ENCODE measurements at places on chromosomes 2 and 18.

DNA sequence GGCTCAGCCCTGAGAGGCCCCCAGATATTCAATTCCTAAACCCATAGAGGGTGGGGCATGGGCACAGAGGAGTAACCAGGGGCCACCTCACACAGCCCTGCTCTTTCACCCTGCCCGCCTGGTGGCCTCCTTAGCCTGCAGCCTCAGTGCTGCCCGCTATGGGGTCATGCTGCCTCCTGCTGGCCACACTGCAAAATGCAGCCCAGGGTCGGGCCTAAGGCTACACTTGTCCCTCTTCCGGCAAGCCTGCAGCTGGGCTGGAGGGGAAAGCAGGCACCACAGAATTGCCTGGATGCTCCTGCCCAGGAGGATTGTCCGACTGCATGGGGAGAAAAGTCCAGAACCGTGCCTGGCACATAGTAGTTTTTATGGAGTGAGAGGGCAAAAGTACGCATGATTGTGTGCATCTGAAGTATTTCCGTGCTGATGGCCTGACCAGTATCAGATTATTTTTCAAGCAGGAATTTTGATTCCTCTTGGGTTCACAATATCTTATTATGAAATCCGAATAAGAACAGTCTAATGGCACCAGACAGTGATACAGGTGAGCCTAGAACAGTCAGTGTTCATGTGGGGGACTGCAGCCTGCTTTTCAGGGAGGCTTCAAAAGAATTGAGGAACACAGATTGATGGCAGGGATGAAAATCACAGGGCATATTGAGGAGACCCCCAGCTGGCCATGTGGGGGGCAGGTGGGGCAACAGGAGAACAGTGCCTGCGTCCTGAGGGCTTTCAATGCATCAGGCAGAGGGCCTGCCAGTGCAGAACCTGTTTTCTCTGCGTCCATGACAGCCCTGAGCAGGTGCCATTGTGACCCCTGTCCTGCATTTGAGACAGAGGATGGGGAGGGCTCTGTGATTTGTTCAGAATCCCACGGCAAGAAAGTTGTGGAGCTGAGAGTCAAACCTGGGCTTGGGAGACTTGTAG is 51.2 kb upstream of the ALPP start:
- peak; percentile 52 for DNase-seq

- no peak for DNase-seq
Observed at GRCh38 chr2:164558450-164558849, 62.8 kb downstream of the GRB14 start.

DNA sequence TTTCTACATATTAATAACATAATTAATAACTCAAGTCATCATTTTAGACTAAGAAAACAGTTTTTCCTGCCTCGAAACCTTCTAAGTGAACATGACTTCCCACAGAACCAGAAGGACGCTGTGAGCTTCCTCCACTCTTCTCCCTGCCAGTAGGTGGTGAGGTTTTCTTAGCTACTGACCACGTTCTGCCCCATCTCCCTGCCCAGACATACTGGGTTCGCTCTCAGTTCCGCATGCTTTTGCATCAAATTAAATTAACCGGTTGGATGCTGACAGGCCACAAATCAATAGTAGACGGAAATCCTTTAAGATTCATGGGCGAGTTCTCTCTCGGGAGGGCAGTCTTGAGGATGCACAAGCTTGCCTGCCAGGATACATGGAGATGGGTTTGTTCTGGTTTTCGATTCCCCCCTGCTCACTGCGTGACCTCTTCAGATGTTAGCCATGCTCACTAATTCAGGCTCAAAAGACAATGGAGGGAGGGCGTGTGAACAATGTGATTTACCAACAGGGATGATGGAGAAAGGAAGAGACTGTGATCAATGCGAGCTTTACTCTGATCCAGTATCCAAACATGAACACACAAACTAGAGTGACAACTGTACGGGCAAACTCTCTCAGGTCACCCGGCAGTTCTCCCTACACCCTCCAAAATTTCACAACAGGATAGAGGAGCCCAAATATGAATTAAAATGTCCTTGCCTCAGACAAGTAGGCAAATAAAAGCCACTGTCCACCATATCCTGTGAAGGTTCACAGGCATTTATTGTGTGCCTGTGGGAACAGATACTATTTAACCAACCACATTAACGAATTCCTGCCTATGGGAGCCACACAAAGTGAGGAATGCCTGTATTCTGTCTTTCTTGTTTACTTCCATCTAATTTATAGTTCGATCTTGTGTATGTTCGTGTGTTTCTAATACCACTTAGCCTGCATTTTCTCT is 375.7 kb downstream of the EIPR1 start:
- peak; percentile 7 for DNase-seq

DNA sequence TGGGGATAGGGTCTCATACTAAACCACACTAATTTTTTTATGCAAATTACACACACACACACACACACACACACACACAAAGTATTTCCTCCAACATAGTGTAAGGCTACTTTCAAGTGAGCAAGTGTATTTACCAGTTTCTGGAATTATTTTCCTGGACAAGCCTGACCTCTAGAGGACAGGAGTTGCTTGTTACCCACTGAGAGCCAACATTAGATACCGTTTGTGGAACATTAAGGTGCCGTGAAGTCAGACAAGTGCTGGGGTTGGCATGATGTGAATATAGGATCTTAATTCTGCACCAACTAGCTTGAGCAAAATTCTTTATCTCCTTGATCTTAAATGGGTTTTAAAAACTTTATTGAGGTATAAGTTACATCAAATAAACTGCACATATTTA is 39.3 kb upstream of the SERPINB2 start:
- peak; percentile 66 for DNase-seq

DNA sequence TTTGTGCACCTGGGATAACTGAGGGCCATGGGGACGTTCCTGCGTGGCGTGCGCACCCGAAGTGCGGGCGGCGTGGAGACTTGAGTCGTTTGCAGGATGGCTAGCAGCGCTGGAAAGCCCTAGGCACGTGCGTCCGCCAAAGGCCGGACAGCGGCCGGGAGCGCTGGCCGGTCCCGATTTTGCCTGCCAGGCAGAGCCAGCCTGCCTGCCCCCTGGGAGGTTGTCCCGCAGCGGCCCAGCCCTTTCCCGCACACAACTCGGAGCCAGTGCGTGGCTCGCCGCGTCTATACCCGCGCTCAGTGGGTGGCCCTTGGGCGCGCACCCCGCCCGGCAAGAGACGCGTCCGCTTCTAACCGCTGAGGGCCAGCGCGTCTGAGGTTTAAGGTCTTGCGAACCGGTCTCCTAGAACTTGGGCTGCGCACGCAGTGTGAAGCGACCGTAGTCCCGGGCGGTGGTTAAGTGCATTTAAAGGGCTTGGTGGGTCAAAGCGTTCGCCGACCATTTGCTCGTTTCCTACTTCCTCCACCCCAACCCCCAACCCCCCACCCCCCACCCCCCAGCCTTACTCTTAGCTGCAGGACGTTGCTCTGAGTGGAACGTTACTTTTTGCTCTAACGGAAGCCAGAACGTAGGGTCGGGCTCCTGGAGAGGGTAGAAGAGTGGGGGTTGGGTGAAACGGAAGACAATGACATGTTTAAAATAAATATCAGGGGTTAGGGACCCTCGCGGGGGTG is 627 bp downstream of the CDCA7 start:
- DNase-seq: peak; percentile 62

DNA sequence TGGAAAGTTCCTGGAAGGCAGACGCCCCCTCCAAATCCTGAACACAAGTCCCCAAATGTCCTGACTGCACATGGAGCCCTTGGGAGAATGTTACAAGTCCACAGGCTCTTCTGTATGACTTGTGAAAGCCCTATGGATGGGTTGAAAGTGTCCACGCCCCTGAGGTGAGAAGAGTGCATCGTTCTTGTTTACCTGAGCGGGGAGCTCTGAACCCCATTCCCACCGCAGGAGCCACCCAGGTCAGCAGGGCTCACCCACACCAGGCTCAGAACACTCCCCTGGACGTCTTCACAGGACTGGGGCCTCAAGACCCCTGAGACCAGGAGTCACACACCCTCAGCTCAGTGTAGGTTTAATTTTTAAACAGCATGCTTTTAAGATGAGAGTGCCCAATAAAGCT is 84.2 kb upstream of the TMEM18 start:
- DNase-seq: no peak

- DNase-seq: no peak
Observed at GRCh38 chr2:126707191-126707590, 51.2 kb downstream of the GYPC start.

- no peak for DNase-seq
Observed at GRCh38 chr18:11859282-11859830, 8.1 kb downstream of the CHMP1B start.

DNA sequence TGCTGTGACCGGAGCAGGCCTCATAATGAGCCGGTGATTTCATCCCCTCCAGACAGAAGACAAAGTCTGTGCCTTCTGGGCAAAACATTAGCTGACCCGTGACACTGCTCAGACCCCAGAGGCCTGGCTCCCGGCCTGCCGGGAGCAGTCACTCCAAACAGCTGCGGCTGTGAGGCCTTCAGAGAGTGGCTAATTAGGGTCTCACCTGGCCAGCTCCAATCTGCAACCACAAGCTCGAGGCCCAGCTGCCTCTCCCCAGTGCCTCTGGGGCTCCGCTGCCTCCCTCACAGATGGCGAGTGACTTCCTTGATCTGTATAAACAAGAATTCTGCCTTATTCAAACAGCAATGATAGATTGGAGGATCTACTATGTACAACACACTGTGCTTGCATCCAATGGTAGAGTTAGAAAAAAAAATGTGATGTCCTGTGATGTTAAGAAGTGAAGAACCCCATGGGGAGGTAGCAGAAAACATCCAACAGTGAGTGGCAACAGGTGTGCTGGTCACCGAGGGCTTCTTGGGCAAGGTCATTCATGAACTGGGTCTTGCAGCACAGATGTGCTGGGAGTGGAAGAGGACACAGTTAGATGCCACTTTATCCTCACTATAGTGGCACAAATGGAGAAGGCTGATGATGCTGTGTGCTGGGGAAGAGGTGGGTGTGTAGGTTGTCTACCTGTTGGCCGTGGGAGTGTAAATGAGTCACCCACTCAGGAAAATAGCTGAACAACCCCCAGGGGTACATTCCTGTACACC is 98.2 kb upstream of the ASAP2 start:
- DNase-seq: peak; percentile 61

DNA sequence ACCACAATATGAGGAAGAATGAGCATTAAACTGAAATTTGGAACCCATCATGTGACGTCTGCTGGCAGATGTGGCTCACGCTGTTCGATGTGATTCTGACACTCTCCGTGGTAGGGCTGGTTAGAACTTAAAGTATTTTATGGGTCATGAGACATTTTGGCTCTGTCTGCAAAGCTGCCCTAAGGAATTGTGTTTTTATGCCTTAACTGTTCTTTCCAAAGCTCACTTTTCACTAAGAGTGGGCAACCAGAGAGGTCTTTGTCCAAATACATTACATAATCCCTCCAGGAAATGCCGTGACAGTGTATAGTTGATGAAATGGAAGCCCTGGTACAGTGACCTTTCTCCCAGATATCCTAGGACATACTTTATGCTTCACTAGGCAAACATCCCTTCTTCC is 119.1 kb downstream of the AQP4 start:
- no peak for DNase-seq

DNA sequence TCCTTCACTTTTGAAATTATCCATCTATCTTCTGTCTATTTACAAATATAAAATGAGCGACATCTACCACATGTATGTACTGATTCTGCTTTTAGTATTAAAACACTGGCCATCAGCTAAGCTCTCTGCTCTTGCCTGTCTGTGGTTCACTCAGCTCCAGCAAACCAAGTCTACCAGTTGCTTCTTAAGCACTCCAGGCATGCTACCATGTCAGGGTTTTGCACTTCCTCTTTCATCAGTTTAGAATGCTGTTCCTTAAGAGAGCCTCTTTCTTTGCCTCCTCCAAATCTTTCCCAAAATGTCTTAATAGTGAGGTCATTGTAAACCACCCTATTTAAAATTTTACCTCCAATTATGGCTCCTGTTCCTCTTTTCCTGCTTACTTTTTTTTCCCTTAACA is 59.5 kb downstream of the SCN3A start:
- no peak for DNase-seq

DNA sequence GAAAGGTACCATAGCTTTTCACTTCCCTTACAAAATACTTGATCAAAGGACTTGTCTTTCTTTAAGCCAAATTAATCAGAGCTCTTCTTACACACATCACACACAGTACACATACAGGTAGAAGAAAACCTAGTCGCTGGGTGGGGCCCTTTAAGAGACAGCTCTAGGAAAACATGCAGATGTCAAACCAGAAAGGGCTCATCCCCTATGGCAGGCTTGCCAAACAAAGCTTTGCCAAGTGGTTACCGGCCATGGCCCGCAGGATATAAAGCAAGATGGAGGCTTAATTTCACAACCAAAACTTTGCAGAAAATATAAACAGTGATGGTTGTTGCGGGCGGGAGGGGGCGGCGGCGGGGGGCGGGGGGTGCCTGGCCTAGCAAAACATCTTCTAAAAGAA is 2156.0 kb upstream of the PIK3C3 start:
- no peak for DNase-seq

- peak; percentile 32 for DNase-seq
Observed at GRCh38 chr18:47899107-47899840, 31.2 kb downstream of the SMAD2 start.

DNA sequence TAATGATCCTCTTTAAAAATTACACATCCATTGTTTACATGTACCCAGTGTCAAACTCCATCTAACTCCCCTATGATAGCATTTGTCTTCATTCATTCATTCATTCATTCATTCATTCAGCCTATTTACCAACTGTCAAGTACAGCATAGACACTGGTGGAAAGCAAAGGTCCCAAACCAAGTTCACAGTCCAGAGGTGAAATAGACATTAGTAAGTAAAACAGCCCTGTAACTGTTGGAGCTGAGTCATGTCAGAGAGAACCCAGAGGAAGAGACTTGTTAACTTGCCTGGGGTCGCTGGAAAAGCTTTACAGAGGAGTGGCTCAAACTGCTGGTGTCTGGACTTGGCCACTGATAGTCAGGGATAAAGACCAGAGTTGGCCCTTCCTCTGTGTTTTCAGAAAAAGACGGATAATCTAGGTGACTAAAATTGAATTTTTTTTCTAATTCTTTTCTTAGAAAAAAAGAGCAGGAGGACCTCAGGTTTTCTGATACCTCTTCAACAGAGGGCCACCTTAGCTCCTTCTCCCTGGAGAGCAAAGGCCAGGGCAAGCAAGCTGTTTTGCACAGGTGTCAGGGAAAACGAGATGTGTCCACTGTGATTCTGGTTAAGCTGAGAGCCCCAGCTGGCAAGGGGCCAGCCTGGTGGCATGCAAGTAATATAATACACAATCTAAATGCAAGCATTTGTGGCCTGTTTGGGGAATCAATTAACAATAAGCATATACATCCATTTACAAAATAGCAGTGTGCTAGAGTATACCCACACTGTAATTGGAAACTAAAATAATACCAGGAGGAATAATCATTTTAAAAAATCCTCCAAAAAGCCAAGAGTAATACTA is 96.7 kb upstream of the SLC14A2 start:
- DNase-seq: no peak
